ENCODE measurements at places on chromosomes 12 and 14.

GRCh38 chr14:90560991-90561390, 164.2 kb downstream of the CALM1 start:
- no peak for DNase-seq

- peak; percentile 44 for DNase-seq
These were observed 128.4 kb upstream of the NCOR2 start for GRCh38 chr12:124695861-124696260.

- DNase-seq: peak; percentile 0
These were observed 874.4 kb downstream of the SLC6A15 start for GRCh38 chr12:84038242-84038641.

DNA sequence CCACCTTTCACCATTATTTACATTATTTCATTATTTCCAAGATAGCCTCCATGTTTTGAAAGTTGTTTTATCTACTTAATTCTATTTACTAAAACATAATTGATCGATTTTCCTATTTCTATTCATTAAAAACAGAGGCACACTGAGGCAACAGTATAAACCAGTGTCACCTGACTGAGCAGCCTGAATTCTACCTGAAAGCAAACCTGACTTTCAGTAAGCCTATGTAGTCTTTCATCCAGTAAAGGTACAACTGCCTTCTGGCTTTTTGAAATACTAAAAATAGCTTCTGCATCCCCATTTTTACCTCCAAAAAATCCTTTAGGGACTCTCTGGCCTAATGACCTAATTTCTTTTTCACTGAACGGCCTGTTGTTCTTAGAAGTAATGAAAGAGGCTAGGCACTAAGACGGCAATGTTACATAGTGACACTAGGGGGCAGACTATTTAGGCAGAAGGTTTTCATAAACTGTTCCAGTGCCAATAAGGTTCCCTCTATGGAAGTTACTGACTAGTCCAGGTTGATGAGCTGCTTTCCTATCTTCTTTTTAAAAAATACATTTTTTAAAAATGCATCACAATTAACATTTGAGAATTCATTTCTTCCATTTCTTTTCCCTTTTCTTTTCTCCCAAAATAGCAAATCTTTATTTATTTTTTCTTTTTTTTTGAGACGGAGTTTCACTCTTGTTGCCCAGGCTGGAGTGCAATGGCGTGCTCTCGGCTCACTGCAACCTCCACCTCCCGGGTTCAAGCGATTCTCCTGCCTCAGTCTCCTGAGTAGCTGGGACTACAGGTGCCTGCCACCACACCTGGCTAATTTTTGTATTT, 17.5 kb downstream of the ANAPC5 start:
- DNase-seq: peak; percentile 67

- no peak for DNase-seq
These were observed 231.2 kb downstream of the PDZRN4 start for GRCh38 chr12:41419131-41419893.

GRCh38 chr12:43151441-43151981, 400.5 kb downstream of the ADAMTS20 start:
- no peak for DNase-seq

- DNase-seq: no peak
These were observed 3.2 kb downstream of the SERPINA9 start for GRCh38 chr14:94472842-94473241.
